Activated T-helper 2 cell treated with anti-CD3 and anti-CD28 coated beads, Interferon-gamma antibody, Interleukin-2, Interleukin-4, amounts not matched to agents 10 μg/mL and 5 μg/mL and 100 μg/mL, durations not matched to agents 14 hours and 24 hours and 36 hours (primary cell): ENCODE measurements at places on chromosomes 16 and 17. TPM values are rescaled to one million over a fixed set of nuclear protein-coding genes. Genes with fewer than 3 reads are reported as not detected.

Gene KRT33B
- total RNA-seq: not detected in 2 replicates

Gene KRT33A
- not detected in 2 replicates for total RNA-seq

Gene ABCA9
- total RNA-seq: not detected in 2 replicates

Gene DRC7
- total RNA-seq: not detected in 2 replicates

Gene HOXB1
- total RNA-seq: not detected in 2 replicates

Gene VPS35
- total RNA-seq: 90.4 and 90.5 TPM in 2 replicates

Gene FADS6
- total RNA-seq: not detected in 2 replicates

Gene SLFN12
- 7.5 and 8.8 TPM in 2 replicates for total RNA-seq

Gene FAM20A
- not detected in 2 replicates for total RNA-seq

Gene CPNE7
- 19.8 and 25.7 TPM in 2 replicates for total RNA-seq

Gene OR4D1
- 0.05 and 0.09 TPM in 2 replicates for total RNA-seq

Gene KRTAP4-5
- not detected in 2 replicates for total RNA-seq

Gene GAS7
- 0.18 TPM in 1 of 2 replicates, not detected in the other for total RNA-seq

Gene SP6
- 0.09 and 0.14 TPM in 2 replicates for total RNA-seq

DNA sequence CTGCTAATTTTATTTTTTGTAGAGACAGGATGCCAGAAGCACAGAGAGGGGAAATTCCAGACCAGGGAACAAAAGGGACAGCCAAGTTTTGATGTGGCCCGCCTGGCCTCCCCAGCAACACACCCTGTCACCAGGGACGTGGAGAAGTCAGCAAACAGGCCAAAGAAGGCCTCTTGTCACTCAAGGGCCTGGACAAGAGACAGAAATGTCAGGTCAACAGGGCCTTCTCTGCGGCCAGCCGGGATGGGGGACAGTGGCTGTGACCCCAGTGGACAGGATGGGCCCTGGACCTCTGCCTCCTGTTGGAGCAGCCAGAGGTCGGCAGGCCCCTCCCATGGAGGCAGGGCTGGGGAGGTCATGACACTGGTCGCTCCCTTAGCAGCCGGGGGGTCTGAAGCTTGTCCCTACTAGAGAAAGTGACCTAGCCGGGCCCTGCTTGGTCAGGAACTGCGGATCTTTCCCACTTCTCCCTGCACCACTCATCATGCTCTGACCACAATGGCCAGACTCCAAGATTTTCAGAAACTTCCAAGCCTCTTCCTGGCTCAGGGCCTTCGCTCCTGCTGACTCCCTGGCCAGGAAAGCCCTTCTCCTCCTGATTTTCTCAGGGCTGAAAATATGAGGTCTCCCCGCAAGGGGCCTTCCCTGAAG is 9.2 kb upstream of the TVP23A start:
- peaks cover 16% of the 10 kb centered on the region for H3K27me3 ChIP-seq
- no peak for DNase-seq
- no peak overlapping the region for H3K4me3 ChIP-seq
- no peaks in the 10 kb centered on the region for H3K4me1 ChIP-seq
- H3K27ac ChIP-seq: no peak overlapping the region

GRCh38 chr17:39196241-39196807 is 1.1 kb downstream of the CACNB1 start:
- H3K27me3 ChIP-seq: no peaks in the 10 kb centered on the region
- peak overlapping the region; percentile 72 for H3K4me3 ChIP-seq
- peak overlapping the region; percentile 64 for H3K27ac ChIP-seq

- H3K36me3 ChIP-seq: no peaks in the 10 kb centered on the region
- peaks cover 6% of the 10 kb centered on the region for H3K4me1 ChIP-seq
- no peak overlapping the region for H3K4me3 ChIP-seq
- no peak for DNase-seq
- H3K27ac ChIP-seq: peak overlapping the region; percentile 38
Measured at GRCh38 chr16:87926246-87927194, 9.8 kb downstream of the CA5A start.

- no peaks in the 10 kb centered on the region for H3K36me3 ChIP-seq
- H3K4me1 ChIP-seq: peaks cover 4% of the 10 kb centered on the region
- H3K4me3 ChIP-seq: peak overlapping the region; percentile 46
- peak; percentile 77 for DNase-seq
- H3K27me3 ChIP-seq: peaks cover under 1% of the 10 kb centered on the region
- H3K27ac ChIP-seq: peak overlapping the region; percentile 60
Measured at GRCh38 chr16:30628628-30629540, 18.7 kb upstream of the ZNF689 start.

DNA sequence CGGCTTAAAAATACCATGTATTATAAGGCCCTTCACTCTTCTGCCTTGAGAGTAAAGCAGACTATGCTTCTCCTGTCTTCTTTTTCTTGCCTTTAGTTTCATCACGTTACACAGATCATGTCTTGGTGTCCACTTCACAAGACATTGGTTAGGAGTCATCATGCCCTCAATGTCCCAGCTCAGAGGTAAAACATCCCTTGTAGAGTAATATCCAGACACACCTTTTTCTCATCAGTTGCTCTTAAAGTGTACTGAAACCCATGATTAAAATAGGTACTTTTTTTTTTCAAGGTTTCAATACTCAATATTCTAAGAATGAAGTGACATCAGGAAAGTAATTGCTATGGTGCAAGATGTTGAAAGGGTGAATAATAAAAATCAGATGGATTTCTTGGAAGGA is 267.8 kb downstream of the PMP22 start:
- H3K4me3 ChIP-seq: no peak overlapping the region
- no peaks in the 10 kb centered on the region for H3K27me3 ChIP-seq
- H3K27ac ChIP-seq: no peak overlapping the region
- peaks cover 4% of the 10 kb centered on the region for H3K4me1 ChIP-seq

GRCh38 chr17:82412535-82413520 is 5.3 kb upstream of the HEXD start:
- no peaks in the 10 kb centered on the region for H3K27me3 ChIP-seq
- H3K4me1 ChIP-seq: peaks cover 13% of the 10 kb centered on the region
- peaks cover 7% of the 10 kb centered on the region for H3K36me3 ChIP-seq
- no peak for DNase-seq
- no peak overlapping the region for H3K27ac ChIP-seq
- no peak overlapping the region for H3K4me3 ChIP-seq

DNA sequence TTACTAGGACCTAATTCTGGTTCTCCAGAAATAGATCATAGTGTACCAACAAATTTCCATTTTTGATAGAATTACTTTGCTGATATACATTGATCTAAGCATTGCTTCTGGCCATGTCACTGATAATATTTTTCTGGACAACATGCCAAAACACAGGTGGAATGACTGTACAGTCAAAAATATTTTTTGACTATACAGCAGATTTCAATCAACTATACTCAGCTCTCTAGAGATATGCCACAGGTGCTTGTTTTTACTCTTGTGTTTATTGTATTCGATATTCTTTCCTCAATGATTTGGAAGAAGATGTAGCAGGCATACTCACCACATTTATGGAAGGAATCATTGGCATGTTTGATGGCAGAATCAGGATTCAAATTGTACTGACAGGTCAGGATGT is 21.6 kb upstream of the TOX3 start:
- DNase-seq: no peak
- no peak overlapping the region for H3K27ac ChIP-seq
- no peak overlapping the region for H3K4me3 ChIP-seq
- H3K4me1 ChIP-seq: no peaks in the 10 kb centered on the region
- H3K36me3 ChIP-seq: no peaks in the 10 kb centered on the region

- H3K27ac ChIP-seq: no peak overlapping the region
- H3K4me1 ChIP-seq: peaks cover 5% of the 10 kb centered on the region
- DNase-seq: no peak
- H3K27me3 ChIP-seq: peaks cover 42% of the 10 kb centered on the region
- H3K36me3 ChIP-seq: no peaks in the 10 kb centered on the region
- no peak overlapping the region for H3K4me3 ChIP-seq
Measured at GRCh38 chr17:38425031-38425430, 3.2 kb upstream of the ARHGAP23 start.

- H3K27me3 ChIP-seq: no peaks in the 10 kb centered on the region
- H3K27ac ChIP-seq: peak overlapping the region; percentile 65
- H3K4me3 ChIP-seq: peak overlapping the region; percentile 33
Measured at GRCh38 chr17:74759941-74760340, 11.5 kb downstream of the NHERF1 start.

DNA sequence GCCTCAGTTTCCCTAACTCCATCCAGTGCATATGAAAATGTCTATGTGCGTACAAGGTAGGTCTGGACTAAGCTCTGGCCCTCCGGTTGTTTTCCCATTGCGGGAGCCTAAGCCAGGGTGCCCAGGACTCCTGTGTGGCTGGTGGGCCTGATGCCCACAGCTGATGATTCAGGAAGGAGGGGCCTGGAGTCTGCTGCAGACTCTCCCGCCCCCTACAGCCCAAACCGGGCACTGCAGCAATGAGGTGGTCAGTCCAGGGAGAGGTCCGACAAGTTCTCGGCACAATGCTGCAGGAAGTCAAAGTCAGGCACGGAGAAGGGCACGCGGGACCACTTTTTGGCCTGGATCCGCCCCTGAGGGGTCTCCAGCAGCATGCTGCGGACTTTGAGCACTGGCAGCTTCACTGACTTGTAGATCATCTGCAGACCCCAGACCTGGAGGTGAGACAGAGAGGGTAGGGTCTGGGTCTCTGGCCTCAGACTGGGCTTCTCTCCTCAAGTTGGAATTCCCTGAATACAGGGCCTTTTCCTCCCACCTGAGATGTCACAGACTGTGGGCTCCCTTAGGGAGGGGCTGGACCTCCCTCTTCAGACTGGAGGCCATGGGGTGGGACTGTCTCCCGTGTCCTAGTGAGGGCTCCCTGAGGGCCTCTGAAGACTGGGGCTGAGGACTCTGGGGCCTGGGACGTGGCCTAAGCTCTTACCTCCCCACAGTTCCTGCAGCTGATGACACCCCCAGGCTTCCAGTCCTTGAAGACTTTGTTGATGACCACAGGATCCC is 3.4 kb upstream of the ZNF385C start:
- peaks cover 18% of the 10 kb centered on the region for H3K36me3 ChIP-seq
- peaks cover 13% of the 10 kb centered on the region for H3K27me3 ChIP-seq
- no peaks in the 10 kb centered on the region for H3K4me1 ChIP-seq
- peak; percentile 46 for DNase-seq

DNA sequence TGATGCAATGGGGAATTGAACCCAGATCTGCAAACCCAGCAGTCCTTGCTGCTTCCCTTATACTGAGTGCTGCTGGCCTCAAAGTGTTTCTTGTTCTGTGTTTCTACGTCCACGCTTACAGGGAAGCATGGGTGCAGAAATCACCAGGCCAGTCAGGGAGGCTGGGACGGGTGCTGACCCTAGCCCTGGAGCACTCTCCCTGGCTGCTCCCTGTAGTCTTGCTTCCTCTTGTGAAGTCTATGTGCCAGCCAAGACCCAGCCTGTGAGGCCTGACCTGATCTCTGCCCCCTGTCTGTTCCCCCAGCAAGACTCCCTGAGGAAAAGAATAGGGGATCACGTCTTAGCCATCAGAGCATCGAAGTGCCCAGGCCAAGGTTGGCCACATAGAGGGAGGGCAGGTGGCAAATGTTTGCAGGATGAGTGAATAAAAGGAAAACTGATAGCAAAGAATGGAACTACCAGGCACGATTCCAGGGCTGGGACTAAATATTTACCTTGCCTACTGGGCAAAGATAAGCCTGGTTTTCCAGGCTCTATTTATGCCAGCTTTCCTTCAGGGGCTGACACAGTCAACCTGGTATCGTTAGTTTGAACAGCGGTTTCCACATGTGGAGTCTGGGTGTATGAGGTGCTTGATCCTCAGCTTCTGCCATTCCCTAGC is 41.2 kb upstream of the RHOT1 start:
- H3K27ac ChIP-seq: no peak overlapping the region
- no peaks in the 10 kb centered on the region for H3K36me3 ChIP-seq
- peaks cover 16% of the 10 kb centered on the region for H3K4me1 ChIP-seq
- DNase-seq: no peak
- H3K4me3 ChIP-seq: no peak overlapping the region

GRCh38 chr17:46872421-46872820 is 21.0 kb downstream of the WNT9B start:
- H3K4me3 ChIP-seq: no peak overlapping the region
- H3K36me3 ChIP-seq: no peaks in the 10 kb centered on the region
- no peak overlapping the region for H3K27ac ChIP-seq
- H3K27me3 ChIP-seq: no peaks in the 10 kb centered on the region
- H3K4me1 ChIP-seq: no peaks in the 10 kb centered on the region

DNA sequence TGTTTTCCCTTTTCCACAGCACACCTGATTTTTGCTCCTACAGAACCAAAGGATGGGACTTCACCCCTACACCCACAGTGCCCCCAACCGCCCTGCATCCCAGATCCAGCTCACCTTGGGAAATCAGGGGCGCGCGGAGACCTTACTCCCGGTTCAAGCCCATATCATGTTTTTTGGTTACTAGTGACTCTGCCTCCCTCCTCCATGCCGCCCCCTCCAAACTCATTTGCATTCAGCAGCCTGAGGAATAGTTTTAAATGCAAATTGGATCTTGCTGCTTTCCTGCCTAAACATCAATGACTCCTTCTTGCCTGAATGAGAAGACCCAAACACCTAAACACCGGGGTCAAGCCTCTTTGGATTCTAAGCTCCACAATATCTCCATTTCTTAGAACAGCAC is 331.8 kb downstream of the TMEM114 start:
- H3K36me3 ChIP-seq: no peaks in the 10 kb centered on the region
- H3K27me3 ChIP-seq: no peaks in the 10 kb centered on the region
- no peaks in the 10 kb centered on the region for H3K4me1 ChIP-seq
- DNase-seq: no peak

DNA sequence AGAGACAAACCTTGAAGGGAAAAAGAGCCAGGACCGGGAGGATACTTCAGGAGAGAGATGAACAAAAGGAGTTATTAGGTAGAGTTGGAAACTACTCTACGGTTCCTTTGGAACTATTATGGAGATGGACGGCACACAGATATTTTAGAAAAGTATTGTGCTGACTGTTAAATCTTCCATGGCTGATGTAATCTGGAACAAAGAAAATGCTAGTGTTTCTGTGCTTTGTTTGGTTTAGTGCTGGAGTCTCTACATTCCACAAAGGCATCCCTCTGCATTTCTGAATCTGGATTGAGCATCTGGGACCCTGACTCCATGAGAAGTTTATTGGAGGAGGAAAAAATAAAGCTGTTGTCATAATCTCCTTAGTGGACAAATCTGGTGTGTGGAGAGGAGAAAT is 57.2 kb downstream of the RPGRIP1L start:
- H3K4me1 ChIP-seq: no peaks in the 10 kb centered on the region
- H3K27me3 ChIP-seq: no peaks in the 10 kb centered on the region
- no peak for DNase-seq
- H3K36me3 ChIP-seq: peaks cover 15% of the 10 kb centered on the region
- no peak overlapping the region for H3K4me3 ChIP-seq

- H3K4me3 ChIP-seq: no peak overlapping the region
- peaks cover 6% of the 10 kb centered on the region for H3K27me3 ChIP-seq
- no peaks in the 10 kb centered on the region for H3K36me3 ChIP-seq
- DNase-seq: no peak
- H3K27ac ChIP-seq: no peak overlapping the region
Measured at GRCh38 chr16:85152414-85153030, 40.2 kb upstream of the CIBAR2 start.

DNA sequence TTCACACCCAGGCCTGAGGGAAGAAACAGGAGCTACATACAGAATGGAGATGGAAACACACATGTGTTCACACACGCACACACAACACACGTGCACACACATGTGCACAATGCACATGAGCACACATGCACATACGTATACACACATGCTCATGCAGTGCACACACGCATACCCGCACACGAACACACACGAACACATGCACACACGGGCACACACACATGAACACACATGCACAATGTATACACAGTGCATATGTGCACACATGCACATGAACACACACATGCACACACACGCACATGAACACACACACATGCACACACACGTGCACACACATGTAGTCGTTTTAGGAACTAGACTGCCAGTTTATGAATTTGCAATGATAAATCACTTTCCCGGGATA is 49.3 kb upstream of the CDR2 start:
- DNase-seq: no peak
- H3K27me3 ChIP-seq: no peaks in the 10 kb centered on the region
- H3K36me3 ChIP-seq: peaks cover 57% of the 10 kb centered on the region
- no peak overlapping the region for H3K27ac ChIP-seq
- no peaks in the 10 kb centered on the region for H3K4me1 ChIP-seq
- H3K4me3 ChIP-seq: no peak overlapping the region
